ENCODE measurements at places on chromosomes 1 and 21.

GRCh38 chr1:226541231-226541630, 7.3 kb upstream of the STUM start:
- no peak for DNase-seq

DNA sequence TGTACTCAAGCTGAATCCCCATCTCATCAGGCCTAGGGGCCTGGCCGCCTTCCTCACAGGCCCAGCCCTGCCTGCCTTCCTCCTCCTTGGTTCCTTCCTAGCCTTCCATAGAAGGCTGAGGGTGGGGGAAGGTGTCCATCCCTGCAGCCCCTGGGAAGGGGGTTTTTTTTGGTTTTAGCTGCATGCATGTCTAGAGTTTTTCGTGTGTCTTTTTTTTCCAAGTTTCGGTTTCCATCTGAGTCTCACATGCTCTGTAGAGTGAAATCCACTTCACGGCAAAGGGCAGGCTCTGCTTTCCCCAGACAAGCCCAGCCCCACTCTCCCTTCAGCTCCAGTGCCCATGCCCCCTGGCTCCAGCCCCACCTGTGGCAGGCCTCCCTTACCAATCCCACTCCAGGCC, 32.1 kb downstream of the GRHL3 start:
- no peak for DNase-seq

DNA sequence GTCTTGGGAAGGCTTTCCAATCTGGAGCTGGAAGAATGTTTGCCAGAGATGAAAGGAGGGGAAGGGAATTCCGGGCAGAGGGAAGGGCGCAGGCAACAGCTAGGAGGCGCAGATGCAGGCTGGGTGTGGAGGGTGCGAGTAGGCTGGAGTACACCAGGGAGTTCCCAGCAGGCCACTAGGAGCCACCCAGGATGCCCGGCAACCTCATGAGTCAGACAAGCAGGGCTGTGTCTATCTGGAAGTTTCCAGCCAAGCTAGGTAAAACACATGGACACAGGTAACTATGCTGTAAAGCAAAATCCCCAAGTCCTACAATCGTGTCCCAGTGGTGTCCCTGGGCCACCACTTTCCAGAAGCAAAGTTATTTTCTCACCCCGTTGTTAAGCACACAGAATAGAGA, 990 bp upstream of the NBL1 start:
- DNase-seq: no peak

GRCh38 chr1:41977326-41977725, 58.6 kb upstream of the HIVEP3 start:
- no peak for DNase-seq

GRCh38 chr1:13494025-13494424, 19.8 kb downstream of the LRRC38 start:
- no peak for DNase-seq

DNA sequence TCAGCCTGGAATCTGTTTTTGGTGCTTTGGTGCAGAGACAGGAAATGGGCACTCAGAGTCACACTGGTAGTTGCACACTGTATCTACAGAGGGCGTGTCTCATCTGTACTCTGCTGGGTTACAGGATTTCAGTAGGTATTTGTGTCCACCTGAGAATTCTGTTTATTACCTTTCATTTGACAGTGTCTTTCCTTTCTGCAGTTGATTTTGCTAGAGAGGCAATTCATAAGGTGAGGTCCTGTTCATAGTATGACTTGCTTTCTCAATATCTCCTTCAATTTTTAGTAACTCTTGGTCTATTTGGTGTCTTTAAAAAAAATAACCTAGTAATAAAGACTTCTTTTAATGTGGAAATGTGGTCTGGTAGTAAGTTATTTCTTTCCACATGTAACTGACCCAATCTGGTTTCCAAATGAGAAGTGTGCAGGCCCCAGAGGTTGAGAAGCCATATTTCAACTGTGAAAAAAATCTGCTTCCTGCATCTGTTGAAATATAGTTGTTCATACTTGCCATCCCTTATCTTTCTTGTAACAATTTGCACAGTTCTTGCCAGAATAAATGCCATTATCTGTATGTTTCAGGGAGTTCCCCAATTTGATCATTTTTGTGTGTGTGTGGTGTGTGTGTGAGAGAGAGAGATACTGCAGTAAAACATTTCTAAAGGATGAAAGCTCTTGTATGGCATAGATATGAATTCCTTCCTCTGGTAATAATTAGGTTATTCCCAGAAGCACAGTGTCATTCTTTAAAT, 78.4 kb upstream of the DNAJC6 start:
- DNase-seq: no peak

DNA sequence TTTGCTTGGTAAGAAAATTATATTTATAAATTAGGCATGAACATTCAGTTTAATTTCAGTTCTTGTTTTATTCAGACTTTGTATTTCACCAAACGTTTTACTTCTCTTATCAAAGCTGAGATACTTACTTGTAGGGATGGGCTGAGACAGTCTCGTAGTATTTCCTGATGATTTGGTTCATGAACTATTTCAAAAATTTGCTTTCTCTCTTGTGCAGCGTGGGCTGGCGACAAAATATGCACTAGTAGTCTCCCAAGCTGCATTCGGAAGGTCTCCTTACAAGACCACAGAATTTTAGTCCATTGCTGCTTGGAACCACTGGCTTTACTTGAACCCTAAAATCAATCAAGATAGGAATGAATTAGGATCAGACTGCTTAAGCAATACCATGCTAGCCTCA, 91.7 kb upstream of the GNG4 start:
- DNase-seq: no peak

DNA sequence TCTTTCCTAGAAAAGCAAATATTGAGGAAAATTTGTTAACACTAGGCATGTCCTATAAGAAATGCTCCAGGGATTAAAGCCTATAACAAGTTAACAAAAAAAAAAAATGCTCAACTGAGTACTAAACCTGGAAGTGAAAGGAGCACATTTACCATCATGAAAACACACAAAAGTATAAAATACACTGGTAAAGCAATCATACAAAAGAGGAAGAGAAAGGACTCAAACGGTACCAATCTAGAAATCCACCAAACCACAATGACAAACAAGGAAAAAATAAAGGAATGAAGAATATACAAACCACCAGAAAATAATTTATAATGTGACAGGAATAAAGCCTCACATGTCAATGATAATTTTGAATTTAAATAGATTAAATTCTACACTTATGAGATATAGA, 21.2 kb downstream of the CD1E start:
- no peak for DNase-seq

DNA sequence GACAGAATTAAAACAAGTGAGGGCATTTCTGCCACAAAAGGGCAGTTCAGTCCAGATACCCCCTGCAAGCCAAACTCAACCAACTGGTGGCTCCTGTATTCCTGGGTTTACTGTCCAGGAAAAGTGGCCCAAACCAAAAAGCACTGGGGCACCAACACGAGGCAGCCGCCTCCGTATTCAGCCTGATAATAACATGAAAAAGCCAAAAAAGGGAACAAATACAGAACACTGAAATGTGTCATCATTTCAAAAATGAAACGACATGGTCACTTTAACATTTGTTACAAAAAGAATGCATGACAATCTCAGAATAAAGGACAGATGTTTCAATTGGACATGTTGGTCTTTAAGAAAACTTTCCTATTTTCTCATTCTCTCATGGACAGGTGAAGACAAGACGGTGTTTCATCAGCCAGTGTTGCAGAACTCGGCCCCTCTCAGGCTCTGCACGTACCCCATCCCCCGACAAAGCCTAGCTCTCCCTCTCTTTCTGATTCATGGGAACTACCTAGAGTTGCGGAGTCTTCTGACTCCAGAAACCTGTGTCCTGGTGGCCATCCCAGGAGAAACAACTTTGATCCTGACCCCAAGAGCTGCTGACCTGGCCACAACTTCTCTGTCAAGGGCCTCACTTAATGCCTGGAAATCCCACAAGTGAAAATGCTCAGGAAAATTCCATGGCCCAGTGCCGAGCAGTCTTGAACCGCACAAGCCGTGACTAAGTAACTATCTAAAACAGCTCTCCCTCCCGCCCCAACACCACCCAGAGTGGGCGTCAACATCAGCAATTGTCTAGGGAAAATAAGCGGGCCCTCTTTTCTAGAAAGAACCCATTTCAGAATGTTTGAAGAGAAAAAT, 27.1 kb downstream of the ZBTB17 start:
- DNase-seq: no peak

DNA sequence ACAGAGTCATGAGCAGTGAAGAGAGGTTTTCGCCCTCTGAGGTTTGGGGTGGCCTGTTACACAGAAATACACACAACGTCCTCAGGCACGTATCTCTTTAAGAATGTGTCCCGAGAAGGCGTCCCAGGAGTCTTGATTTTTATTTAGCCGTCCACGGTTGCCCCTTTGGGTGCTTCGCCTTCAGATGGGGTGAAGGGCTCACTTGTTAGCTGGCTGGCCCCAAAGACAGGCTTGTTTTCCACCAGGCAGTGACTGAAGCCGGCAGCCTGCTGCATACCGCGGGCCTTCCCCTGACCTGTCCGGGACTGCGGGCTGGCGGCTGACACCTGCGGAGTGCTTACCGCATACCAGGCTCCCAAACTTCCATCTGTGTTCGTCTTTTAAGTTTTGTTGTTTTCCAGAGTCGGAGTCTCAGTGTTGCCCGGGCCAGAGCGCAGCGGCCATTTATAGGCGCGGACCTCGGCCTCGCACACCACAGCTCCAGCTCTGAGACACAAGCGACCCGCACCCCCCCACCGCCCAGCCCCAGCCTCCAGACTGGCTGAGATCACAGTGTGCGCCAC, 1.6 kb upstream of the ADARB1 start:
- no peak for DNase-seq

GRCh38 chr1:173507205-173507846, 30.2 kb downstream of the PRDX6 start:
- DNase-seq: no peak

- no peak for DNase-seq
These were observed 11.7 kb upstream of the AK2 start for GRCh38 chr1:33048426-33048825.

GRCh38 chr1:93734999-93735398, 53.4 kb upstream of the BCAR3 start:
- no peak for DNase-seq

GRCh38 chr1:224377676-224378006, 21.0 kb downstream of the CNIH4 start:
- no peak for DNase-seq

DNA sequence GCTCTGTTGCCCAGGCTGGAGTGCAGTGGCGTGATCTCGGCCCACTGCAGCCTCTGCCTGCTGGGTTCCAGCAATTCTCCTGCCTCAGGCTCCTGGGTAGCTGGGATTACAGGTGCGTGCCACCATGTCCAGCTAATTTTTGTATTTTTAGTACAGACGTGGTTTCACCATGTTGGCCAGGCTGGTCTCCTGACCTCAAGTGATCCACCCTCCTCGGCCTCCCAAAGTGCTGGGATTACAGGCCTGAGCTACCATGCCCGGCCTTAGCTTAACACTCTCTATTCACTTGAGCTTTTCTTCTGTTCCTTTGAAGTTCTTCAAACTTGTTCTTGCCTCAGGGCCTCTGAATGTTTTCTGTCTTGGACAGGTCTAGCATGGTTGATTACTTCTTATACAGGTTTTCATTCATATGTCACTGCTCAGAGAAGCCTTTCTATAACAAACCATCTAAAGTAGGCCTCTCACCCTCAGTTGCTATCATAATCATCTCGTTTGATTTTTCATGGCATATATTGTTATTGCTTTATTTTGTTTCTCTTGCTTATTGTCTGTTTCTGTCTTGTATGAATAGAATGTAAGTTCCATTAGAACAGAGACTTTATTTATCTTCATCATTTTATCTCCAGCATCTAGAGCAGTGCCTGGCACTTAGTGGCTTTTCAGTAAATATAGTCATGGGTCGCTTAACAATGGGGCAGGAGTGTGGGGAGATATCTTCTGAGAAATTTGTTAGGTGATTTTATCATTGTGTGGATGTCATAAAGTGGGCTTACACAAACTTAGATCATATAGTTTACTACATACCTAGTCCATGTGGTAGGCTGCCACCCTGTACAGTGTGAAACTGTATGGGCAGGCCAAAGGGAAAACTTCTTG, 12.1 kb downstream of the OSBPL9 start:
- no peak for DNase-seq

DNA sequence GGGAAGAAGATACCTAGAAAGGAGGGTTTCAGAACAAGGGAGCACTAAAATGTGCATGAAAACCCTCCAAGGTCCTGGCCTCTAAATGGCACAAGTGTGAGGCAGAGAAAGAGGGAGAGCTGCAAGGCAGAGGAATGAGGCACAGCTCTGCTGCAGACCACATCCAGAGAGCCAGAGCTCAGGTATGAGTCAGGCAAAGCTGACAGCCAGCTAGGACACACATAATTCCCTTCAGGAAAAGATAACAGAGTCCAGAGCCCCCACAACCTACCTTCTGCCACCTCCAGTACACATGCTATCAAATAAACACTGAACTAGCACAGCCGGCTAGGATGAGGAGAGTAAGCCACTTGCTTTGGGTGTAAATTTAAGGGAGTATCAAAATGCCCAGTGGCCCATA, 62.2 kb downstream of the HSF2BP start:
- DNase-seq: no peak

GRCh38 chr1:99594205-99594604, 51.7 kb upstream of the PALMD start:
- no peak for DNase-seq

GRCh38 chr1:184368354-184368753, 18.5 kb upstream of the C1orf21 start:
- DNase-seq: no peak

DNA sequence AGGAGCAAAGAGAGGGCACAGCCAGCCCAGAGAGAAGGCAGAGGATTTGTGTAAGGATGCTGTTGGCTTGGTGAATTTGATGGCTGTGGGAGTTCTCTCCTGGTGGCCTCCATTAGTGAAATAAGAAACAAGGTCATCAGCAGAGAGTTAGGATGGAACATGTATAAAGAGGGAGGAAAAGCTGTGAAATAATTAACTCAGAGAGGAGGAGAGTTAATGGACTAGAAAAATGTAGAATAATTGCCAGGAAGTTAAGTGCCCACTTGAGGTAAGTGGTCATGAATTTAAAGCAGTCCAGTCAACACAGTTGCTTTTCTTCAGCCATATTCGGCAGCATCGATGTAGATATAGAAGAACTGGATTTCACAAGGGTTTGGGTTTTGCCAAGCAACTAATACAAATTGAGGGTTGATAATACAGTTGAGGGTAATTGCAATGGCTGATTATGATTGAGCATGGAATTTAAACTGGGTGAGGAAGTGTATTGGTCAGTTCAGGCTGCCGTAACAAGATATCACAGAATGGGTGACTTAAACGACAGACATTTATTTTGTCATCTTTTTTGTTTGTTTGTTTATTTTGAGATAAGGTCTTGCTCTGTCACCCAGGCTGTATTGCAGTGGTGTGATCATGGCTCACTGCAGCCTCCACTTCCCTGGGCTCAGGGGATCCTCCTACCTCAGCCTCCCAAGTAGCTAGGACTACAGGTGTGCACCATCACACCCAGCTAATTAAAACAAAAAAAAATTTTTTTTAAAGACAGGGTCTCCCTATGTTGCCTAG, 31.7 kb upstream of the KLF17 start:
- DNase-seq: no peak

- DNase-seq: no peak
These were observed 70.1 kb upstream of the CCDC190 start for GRCh38 chr1:162930976-162931560.

GRCh38 chr1:112515311-112516009, 6.7 kb downstream of the WNT2B start:
- DNase-seq: no peak

- DNase-seq: no peak
These were observed 9.9 kb downstream of the CRP start for GRCh38 chr1:159704481-159704880.
